Urinary bladder (tissue), 4 donors: ENCODE measurements at places on chromosomes 16 and 17. TPM values are rescaled to one million over a fixed set of nuclear protein-coding genes. Genes with fewer than 3 reads are reported as not detected.

Gene HEXIM1
- 22.0 TPM for polyA plus RNA-seq

Gene TNK1
- polyA plus RNA-seq, result 4.8 TPM

Gene TTYH2
- 8.3 TPM for polyA plus RNA-seq

Gene KRT36
- not detected for polyA plus RNA-seq

Gene FOXF1
- polyA plus RNA-seq, result 83.3 TPM

Gene TBX21
- polyA plus RNA-seq, result 0.25 TPM

Gene LRRC46
- polyA plus RNA-seq, result 0.30 TPM

- DNase-seq, result no peak
Observed at GRCh38 chr16:84829168-84829965, 9.6 kb downstream of the CRISPLD2 start.

GRCh38 chr16:4053301-4053845 lies 62.9 kb downstream of the ADCY9 start:
- DNase-seq, result no peak

DNA sequence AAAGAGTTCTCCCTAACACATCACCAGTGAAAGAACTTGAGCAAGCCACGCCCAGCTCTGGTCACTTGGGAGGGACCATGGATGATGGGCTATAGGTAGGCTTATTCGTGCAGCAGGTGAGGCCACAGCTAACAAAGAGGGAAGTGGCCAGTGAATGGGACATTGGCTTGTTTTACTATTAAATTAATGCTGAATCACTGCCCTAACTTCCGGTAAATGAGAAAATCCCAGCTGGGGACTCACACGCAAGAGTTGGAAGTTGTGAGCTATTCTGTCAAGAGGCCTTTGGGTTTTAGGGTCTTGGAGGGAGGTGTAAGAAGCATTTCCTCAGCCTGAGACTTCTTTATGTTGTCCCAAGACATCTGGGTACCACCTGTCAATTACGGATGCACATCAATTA lies 315.3 kb downstream of the XYLT1 start:
- no peak for DNase-seq

DNA sequence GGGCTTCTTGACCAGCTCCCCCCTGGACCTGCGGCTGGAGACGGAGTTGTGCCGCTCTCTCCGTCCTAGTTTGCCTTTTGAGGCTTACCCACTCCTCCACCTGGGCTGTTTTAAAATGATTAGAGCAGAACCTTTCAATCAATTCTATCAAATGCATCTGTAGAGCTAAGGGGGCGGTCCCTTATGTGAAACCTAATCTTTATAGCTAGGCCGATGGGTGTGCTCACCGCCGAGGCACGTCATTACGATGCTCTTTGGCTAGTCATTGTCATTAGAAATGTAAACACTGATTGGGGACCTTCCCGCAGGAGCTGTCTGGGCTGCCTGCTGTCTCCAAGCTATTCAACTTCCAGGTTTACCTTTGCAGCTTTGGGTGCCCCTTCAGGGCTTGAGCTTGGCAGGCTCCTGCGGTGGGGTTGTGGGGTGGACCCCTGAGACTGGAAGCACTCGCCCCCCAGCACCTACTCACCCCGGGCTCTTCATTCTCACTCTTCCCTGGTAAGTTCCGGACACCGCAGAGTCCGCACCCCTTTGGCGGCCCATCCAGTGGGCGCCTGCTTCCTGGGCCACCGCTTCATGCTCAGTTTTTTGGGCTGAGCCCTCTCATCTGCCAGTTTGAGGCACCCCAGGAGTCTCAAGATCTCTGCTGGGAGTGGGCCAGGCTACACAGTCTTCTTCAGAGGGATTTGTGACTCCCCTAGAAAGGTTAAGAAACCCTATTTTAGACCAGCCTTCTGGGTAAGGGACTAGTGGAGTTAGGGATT lies 20.9 kb upstream of the IL17C start:
- DNase-seq, result no peak

DNA sequence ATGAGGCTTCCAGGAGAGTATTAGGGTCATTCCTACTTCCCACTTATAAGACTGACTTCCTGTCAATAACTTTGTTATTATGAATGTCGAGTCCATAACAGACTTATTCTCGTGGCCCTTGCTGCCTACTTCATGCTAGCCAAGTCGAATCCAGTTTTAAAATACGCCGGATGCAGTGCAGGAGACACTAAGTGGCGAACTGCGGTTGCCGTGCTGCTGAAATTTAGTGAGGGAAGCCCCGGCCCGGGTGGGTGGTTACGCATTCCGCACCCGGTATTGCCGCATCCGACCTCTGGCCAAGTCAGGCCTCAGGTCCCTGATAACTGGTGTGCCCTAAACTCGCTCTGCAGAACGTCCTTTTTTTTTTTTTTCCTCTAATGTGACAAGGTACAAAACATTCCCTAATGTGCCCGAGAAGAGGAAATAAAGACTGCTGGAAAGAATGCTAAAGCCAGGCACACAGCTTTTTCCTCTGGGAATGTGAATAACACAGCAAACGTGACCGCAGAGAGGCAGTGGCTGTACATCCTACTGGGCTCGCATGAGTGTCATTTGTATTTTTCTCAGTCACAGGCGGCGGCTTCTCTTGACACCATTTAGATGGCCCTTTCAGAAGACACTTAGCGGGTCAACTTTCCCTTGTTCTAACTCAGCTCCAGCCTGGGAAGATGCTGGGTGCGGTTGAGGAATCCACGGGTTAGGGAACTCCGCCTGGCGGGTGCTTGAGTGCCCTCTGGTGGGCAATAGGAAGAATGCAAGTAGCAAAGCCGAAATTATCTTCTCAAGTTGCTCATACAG lies 7.1 kb upstream of the AKTIP start:
- no peak for DNase-seq

DNA sequence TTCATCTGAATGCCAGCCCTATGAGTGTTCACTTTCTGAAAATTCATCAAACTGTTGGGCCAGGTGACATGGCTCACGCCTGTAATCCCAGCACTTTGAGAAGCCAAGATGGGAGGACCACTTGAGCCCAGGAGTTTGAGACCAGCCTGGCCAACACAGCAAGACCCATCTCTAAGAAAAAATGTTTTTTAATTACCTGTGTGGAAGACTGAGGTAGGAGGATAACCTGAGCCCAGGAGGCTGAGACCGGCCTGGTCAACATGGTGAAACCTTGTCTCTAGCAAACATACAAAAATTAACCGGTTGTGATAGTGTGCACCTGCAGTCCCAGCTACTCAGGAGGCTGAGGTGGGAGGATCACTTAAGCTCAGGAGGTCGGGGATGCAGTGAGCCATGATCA lies 10.3 kb downstream of the MYH11 start:
- DNase-seq, result no peak

GRCh38 chr16:72285728-72286127 lies 113.8 kb upstream of the PMFBP1 start:
- DNase-seq, result no peak

GRCh38 chr16:71630808-71631207 lies 4.8 kb downstream of the MARVELD3 start:
- DNase-seq, result no peak

- no peak for DNase-seq
Observed at GRCh38 chr16:65601781-65602180, 479.9 kb upstream of the CDH11 start.

DNA sequence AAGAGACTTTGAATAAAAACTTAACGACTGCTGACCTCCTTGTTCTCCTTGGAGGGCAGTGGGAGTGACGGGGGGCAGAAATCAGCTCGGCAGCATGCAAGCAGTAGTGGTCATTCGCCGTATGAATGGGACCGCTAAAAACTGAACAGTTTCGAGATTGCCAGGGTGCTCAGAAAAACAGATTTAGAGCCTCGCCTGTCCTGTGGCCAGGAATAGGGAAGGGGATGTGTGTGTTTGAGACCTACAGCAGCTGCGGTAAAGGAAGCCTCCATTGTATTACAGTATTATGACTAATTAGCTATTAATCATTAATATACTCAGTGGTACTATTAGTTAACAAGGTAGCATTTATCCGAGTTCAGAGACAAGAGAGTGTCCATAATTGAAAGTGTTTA lies 670 bp upstream of the ZNF652 start:
- DNase-seq, result no peak

- DNase-seq, result no peak
Observed at GRCh38 chr16:83630979-83631378, 176.8 kb upstream of the HSBP1 start.

GRCh38 chr17:42617956-42618431 lies 8.5 kb downstream of the TUBG1 start:
- DNase-seq, result no peak

DNA sequence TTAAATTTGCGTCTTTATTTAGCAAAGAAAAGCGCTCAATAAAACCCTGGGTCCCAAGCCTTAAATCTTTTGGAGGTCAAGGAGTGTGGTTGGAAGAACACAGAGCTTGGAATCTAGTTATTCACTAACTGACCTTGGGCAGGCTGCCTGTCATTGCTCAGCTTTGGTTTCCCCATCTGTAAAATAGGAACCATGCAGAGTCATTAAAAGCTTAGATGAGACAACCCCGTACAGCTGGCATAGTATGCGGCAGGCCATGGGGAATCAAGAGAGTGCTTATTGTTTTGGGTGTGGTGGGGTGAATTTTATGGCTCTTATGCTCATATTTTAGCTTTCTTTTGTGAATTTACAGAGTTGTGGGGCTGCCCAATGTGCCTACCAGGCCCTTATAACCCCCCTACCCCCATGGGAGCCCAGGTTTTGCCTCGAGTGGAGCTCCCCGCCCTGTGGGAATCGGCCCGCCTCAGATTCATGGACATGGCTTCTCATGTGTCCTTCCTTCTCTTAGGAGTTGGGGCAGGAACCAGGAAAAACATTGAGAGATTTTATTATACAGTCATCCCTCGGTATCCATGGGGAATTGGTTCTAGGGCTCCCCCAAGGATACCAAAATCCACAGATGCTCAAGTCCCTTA lies 113.5 kb downstream of the CLEC16A start:
- no peak for DNase-seq

DNA sequence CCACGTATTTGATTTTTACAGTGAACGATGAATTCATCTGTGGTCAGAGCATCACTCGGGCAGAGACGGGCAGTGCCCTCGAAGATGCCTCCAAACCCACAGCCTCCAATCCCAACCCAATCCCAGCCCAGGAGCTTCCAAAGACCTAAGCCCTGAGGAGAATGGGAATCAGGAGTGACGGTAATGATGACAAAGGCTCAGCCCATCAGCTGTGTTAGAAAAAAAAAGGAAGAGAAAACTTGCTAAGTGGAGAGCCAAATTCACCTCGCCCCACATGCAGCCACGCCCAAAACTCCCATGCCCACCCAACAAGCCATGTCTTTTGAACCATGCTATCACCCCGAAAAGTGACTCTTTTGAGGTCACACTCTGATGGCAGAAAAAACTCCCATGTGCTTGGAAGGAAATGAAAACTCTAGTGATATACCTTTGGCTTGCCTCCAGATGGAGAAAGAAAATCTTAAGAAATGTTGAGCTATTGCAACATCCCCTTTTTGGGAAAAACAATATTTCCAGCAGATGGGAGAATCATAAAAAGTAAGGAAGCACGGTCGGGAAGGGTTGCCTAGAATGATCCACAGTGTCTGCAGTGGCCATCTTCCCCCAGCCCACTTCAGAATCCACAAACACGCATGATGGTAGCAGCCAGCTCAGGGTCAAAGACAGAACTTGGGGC lies 37.7 kb downstream of the XYLT1 start:
- no peak for DNase-seq

DNA sequence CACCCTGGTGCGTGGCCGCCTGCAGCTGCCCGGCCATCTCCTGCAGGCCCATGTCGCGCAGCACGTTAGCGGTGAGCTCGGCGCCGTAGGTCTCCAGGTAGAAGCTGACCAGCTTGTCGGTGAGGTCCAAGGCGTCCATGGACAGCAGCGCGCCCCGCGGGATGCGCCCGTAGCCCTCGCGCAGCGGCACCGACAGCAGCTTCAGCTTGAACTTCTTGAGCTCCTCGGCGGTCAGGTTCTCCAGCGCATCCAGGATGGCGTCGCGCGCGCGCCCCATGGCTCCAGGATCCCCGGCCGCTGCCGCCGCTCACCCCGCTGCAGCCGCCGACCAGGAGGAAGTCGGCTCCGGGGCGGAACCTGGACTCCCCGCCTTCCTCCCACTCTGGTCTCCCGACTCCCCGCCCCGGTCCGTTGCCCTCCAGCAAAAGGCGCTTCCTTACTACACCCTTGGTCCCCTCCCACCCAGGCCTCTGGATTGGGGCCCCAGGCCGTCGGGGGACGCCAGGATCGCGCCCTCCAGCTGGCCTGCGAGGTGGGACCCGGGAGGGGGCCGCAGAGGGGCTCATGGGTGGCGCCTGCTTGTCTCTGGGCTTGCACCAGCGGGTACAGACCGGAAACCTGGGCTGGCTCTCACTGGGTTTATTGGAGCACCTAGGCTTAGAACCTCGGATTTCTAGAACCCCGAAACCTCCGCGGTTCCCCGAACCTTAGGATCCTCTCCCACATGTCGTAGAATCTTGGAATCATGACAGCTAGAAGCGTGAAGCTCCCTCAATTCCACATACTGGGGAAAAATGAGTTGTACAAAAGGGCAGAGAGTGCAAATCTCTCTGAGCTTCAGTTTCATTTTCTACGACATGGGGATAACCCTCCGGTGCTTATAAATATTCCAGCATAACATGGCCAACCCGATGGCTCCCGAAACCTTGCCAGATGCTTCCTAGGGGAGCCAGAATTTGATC lies at the start of gene PYCARD:
TSS of gene PYCARD (minus strand) at position 347 of the 962 bp plus-strand sequence. CDS start at position 277, 70 bp downstream.
- DNase-seq, result no peak
